Ovary (tissue), 10 donors: ENCODE measurements at places on chromosomes 7 and 10.
A peak's percentile ranks its signal among the peaks of the same experiment; 100 is the strongest.

DNA sequence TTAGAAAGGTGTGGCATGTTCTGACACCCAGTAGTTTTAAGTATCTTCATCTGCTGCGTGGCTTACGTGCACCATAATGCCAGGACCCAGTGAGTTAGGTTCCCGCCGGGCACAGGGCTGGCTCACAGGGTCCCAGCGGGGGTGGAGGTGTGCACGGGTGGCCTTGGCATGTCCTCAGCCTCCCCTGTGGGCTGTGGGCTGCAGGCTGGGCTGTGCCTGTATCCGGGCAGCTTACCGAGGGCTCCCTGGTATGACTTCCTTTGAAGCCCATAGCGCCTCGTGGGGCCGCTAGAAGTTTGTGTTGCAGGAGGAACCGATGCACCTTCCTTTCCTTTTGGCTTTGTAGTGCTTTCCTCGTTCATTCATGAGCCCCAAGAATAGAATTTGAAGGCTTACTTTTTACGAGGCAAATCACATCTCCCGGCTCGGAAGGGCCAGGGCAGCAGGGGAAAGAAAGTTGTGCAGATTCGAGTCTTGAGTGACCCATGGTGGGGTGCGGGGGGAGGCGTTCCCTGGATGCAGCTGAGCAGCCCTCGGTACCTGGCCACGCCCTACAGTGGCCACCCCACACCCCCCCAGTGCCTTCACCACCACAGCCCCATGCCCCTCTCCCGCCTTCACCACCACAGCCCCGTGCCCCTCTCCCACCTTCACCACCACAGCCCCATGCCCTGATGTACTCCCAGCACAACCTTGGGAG is 113.2 kb downstream of the WDR37 start:
- DNase-seq = no peak

- no peak for DNase-seq
These were observed 261.5 kb downstream of the CDK14 start for GRCh38 chr7:90857603-90858002.

DNA sequence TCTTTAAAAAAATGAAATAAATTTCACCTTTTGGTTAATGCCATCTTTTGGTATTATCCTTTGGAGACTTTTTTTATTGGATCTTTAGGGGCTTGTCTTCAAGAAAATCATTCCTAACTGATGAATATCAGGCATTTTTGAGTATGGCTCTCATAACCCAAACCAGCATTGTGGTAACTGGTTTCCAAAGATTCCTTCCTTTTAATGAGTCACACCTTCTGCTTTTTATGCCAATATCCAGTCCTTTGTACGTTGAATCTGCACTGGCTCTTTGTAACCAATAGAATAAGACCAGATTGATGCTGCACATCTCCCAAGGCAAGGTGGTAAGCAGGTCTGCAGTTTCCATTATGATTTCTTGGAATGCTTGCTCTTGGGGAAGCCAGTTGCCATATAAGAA is 89.1 kb downstream of the GPR158 start:
- no peak for DNase-seq

GRCh38 chr7:132450696-132451095 is 125.6 kb downstream of the PLXNA4 start:
- DNase-seq = no peak

- DNase-seq = no peak
These were observed 55.3 kb upstream of the YAE1 start for GRCh38 chr7:39510864-39511354.

- no peak for DNase-seq
These were observed 128.6 kb upstream of the MDFIC start for GRCh38 chr7:114793155-114793845.

GRCh38 chr10:99595236-99595635 is 25.0 kb downstream of the SLC25A28 start:
- no peak for DNase-seq

DNA sequence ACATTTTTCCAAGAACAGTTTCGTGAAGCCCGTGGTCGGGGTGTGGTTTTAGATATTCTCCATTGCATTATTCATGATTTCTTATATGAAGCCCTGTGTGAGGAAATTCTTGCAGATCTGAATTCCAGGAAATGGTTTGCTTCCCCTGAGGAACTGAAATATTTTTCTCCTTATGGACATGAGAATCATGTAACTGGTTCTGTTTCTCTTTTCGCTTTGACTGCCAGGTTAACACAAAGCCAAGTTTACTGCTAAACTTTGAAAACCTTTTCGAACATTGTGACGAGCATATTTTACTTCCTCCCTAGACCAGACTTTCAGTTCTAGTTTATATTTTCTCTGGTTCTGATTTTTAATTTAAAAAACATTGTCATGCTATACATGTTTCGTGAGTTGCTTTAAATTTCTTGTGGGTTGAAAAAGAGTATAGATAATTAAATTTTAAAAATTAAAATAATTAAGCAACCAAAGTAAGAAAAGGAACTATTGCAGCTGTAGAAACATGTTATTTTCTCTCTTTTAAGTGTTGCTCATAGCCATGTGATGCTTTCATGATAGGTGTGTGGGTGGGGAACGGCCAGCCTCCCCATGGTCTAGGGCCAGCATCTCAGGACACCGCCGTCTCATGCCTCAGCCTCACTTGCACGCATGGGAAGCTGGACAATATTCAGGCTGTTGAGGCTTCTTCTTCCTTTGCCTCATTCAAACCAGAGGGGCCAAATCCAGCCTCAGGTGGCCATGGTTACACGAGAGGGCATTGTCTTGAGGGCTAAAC is 97.1 kb downstream of the CREB5 start:
- DNase-seq = no peak

DNA sequence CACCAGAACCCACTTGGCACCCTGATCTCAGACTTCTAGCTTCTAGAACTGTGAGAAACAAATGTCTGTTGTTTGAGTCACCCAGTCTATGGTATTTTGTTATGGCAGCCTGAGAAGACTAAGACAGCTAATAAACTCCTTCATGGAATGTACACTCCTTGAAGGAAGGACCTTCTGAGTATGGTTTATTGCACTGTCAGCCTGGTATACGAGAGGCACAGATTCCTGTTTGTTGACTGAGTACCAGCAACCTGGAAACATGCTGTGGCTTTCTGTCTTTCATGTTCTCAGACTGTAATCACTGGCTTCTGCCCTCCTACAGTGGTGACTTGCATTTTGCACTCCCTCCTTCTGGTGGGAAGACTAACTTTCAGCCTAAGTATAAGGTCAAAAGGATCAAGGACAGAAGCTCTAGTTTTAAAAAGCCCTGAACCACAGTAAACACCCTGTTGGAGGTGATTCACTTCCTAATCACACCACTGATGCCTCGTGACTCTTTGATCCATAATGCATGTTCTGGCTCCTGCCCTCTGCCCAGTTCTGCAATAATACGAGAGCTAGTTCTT is 319.0 kb upstream of the NPSR1 start:
- DNase-seq = no peak

- no peak for DNase-seq
These were observed 106.3 kb upstream of the AKR1E2 start for GRCh38 chr10:4719671-4720070.

- no peak for DNase-seq
These were observed 1.0 kb downstream of the CNPY1 start for GRCh38 chr7:155545348-155545747.

GRCh38 chr7:103009466-103010185 is 65.0 kb downstream of the FBXL13 start:
- no peak for DNase-seq

- no peak for DNase-seq
These were observed 7.7 kb downstream of the PRTFDC1 start for GRCh38 chr10:24944512-24945255.

DNA sequence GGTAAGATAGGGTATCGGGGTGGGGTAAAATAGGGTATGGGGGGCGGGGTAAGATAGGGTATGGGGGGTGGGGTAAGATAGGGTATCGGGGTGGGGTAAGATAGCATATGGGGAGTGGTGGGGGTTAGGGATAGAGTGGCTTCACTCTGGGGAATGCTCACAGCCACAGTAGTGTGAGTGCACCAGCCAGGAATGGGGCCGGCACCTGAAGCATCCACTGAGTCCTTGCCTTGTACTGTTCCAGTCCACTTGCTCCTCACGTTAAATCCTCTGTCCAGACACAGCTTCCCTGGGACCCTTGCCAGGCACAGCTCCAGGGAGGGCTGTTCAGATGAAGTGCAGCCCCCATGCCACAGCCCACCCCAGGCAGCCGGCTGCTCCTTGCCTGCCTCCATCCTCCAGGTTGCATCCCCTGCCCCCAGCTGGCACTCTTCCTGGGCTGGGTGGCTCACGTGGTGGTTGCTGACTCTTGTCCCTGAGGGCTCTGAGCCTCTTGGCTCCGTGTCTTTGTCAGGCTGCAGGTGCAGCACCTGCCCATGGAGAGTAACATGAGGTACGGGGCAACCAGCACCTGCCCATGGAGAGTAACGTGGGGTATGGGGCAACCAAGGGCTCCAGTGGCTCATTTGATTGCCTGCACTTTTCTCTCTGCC is 268.4 kb downstream of the TCERG1L start:
- no peak for DNase-seq

DNA sequence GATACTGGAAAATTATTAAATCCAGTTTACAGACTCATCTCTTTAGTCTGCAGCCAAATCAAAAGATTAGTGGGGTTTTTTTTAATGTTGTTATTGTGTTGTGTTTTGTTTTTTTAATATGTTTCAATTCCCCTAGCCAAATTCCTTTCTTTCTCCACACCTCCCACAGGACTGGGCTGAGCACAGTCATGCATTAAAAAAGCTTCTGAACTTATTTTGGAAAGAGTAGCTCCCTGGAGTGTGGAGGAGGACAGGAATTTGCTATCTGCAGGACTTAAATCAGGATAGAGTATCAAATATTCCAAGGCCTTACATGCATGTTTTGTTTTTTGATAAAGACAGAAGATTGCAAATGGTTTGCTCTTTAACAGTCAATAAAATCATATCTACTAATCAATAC is 90.7 kb downstream of the GNAI1 start:
- DNase-seq = no peak

GRCh38 chr7:139071680-139072079 is 35.8 kb upstream of the ZC3HAV1L start:
- no peak for DNase-seq

DNA sequence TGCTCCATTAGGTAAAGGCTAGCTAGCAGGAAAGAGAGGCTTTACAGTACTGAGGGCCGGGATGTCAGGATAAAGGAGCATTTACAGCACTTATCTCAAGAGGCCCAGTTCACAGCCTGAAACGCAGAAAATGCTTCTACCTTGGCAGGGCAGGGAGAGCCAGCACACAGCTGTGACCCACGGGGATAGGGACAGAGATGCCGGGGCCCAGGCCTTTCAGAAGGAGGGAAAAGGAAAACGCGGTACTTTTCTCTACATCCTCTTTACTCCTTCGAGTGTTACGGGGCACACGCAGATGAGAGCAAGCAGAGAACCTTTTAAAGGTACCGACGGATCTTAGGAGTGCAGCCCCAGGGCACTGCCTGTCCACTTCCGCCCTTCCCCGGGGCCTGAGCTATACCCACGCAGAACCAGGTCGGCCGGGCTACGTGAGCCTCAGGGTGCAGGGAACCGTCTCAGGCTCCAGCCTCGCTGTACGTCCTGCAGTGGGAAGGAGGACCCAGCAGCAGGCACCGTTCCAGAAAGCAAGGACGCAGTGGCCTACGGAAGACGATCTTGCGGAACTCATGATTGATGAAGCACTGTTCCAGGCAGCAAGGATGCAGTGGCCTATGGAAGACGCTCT is 232.3 kb downstream of the ELFN1 start:
- no peak for DNase-seq

DNA sequence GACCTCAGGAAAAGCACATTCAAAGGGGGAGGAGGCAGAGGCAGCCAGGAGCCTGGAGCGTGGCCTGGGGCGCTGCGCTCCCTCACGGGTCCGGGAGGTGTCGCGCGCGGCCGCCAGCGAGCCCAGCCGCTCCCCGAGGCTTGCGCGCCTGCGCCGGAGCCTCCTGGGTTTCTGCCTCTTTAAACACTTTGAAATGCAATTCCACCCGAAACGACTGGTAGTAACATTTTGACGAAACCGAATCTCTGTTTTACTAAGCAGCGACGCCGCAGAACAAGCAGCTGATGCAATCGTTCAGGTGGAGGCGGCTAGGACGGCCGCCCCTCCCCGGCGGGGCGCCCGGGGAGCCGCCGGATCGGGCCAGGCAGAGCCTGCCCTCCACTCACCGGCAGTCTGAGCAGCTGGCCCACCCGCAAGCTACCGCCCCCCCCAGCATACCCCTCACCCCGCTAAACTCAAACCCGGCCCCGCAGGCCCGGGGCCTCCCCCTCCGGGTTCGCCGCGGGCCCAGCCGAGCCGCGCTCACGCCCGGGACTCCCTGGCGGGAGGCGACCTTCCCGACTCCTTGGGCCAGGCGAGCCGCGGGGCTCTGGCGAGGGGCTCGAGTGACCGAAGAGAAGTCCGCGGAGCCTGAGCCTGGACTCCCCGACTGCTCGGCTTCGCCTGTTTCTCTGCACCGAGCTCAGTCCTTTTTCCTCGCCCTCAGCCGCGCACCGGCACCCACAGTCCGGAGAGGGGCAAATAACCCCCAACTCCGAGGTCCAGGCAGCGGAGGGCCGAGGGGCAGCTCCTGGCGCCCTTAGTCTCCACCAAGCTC is 3.2 kb downstream of the MKX start:
- DNase-seq = peak; percentile 86

- DNase-seq = peak; percentile 86
These were observed 101.7 kb upstream of the SVIL start for GRCh38 chr10:29736366-29737073.

GRCh38 chr7:139452958-139453672 is 30.4 kb downstream of the KLRG2 start:
- DNase-seq = no peak

DNA sequence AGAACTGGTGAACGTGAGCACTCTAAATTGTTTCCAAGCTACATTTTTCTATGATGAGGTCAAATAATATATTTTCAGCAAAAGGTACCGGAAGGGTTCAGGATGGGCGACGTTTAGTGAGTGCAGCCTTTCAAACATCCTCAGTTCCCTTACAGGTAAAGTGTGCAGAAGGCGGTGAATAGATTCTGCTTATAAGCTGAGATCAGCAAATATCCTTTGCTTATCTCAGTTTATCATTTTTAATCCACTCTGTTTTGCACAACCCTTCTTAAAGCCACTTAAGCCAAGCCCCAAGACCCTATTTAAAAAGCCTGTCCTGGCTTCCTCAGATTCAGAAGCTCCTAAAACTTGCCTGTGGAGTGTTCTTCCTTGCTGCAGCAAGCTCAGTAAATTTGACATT is 103.1 kb upstream of the DGKB start:
- no peak for DNase-seq

DNA sequence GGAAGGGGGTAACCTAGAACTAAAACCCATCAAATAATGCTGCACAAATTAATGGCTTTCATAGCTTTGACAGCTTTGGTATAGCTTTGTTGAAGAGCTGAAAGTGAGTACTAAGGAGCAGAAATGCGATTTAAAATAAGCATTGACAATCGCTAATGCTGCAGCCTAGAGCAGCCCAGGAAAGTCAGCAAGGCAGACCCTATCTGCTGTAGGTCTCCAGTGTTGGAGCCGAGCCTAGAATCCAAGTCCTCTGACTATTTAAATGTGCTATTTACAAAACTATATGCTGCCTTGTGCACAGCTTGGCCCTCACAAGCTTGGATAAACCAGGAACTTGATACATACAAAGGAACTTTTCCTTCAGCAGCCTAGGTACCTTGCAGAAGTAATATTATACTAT is 64.9 kb upstream of the ASAH2 start:
- DNase-seq = no peak

GRCh38 chr10:98446151-98446660 is 529 bp downstream of the HPS1 start:
- DNase-seq = peak; percentile 69

- no peak for DNase-seq
These were observed 431.0 kb upstream of the MKI67 start for GRCh38 chr10:128557149-128557710.
